ENCODE measurements at places on chromosomes 3 and 15. TPM values are rescaled to one million over a fixed set of nuclear protein-coding genes. Genes with fewer than 3 reads are reported as not detected.

- H3K27me3 ChIP-seq, result peaks cover 12% of the 10 kb centered on the region
- no peaks in the 10 kb centered on the region for H3K36me3 ChIP-seq
- DNase-seq, result no peak
- no peak overlapping the region for H3K4me3 ChIP-seq
- H3K27ac ChIP-seq, result no peak overlapping the region
Measured at GRCh38 chr3:81782585-81782984, 21.1 kb upstream of the GBE1 start.

HRG gene
- total RNA-seq, result not detected

- H3K27ac ChIP-seq, result no peak overlapping the region
- no peaks in the 10 kb centered on the region for H3K4me1 ChIP-seq
- peaks cover 4% of the 10 kb centered on the region for H3K27me3 ChIP-seq
- no peak for DNase-seq
- H3K4me3 ChIP-seq, result no peak overlapping the region
- H3K36me3 ChIP-seq, result no peaks in the 10 kb centered on the region
Measured at GRCh38 chr3:135806317-135806716, 159.2 kb upstream of the PPP2R3A start.

DNA sequence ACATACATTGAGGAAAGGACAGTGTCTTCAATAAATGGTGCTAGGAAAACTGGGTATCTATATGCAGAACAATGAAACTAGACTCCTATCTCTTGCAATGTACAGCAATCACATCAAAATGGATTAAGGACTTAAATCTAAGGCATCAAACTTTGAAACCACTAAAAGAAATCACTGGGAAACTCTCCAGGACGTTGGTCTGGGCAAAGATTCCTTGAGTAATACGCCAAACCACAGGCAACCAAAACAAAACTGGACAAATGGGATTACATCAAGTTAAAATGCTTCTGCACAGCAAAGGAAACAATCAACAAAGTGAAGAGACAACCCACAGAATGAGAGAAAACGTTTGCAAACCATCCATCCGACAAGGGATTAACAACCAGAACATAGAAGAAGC lies 14.5 kb downstream of the LAMP3 start:
- no peaks in the 10 kb centered on the region for H3K4me1 ChIP-seq
- no peaks in the 10 kb centered on the region for H3K27me3 ChIP-seq
- peaks cover 7% of the 10 kb centered on the region for H3K36me3 ChIP-seq
- H3K4me3 ChIP-seq, result no peak overlapping the region
- no peak overlapping the region for H3K27ac ChIP-seq

- DNase-seq, result no peak
- peak overlapping the region; percentile 39 for H3K27ac ChIP-seq
- peaks cover 5% of the 10 kb centered on the region for H3K27me3 ChIP-seq
- no peaks in the 10 kb centered on the region for H3K36me3 ChIP-seq
- peaks cover 11% of the 10 kb centered on the region for H3K4me1 ChIP-seq
- H3K4me3 ChIP-seq, result no peak overlapping the region
Measured at GRCh38 chr3:38960953-38961622, 90.7 kb downstream of the SCN11A start.

- DNase-seq, result no peak
- no peak overlapping the region for H3K4me3 ChIP-seq
Measured at GRCh38 chr3:152706991-152707713, 127.8 kb upstream of the P2RY1 start.

DNA sequence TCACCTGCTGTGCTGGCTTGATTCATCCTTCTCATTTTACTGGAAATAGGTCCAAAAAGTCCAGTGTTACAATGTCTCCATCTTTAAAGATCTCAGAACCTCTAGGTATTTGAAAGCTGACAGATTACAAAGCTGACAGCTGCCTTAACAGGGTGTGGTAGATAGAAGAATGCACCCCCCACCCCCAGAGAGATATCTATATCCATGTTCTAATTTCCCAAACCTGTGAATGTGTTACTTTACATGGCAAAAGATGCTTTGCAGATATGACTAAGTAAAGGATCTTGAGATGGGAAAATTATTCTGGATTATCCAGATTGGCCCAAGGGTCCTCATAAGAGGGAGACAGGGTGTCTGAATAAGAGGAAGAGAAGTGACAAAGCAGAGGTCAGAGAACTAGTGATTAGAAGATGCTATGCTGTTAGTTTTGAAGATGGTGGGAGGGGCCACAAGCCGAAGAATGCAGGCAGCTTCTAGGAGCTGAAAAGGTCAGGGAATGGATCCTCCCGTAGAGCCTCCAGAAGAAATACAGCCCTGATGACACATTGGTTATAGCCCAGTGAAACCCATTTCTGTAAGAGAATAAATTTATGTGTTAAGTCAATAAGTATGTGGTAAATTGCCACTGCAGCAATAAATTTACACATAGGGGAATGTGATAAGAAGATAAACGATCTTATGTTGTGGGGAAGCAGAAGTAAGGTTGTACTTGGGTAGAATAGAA lies 21.5 kb upstream of the FSTL1 start:
- H3K27ac ChIP-seq, result no peak overlapping the region
- H3K36me3 ChIP-seq, result peaks cover 5% of the 10 kb centered on the region
- no peak overlapping the region for H3K4me3 ChIP-seq
- peaks cover 65% of the 10 kb centered on the region for H3K27me3 ChIP-seq
- no peak for DNase-seq

TJP1 gene
- 0.16 TPM for total RNA-seq

DNA sequence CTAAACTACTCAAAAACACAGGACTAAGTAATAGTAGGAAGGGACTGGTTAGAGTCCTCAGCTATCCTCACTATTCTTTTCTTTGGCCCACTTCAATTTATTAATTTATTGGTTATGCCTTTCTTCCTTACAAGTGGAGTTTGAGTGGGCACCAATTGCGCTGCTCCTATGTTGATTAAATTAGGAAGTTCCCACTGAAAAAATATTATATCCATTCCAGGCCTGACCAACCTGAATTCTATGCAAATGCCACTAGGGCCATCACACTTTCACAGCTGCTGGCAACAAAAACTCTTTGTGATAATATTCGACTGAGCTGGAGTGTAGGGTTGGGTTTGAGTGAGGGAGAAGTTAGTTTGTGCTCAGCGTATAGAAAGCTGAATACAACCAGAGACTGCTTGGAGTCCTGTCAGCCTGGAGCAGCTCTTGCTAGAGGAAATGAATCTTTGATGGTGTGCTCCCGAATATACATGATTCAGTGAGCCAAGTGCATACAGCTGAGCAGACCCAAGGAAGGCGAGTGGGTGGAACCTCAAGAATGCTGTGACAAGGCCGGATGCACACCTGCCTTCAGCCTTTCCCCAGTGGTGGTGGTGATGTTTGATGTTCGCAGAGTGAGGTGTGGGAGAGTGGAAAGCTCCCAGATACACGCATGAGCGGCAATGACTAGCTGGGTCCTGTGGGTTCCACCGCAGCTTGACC lies 1.5 kb downstream of the ARHGEF3 start:
- H3K4me3 ChIP-seq, result peak overlapping the region; percentile 100
- peak overlapping the region; percentile 98 for H3K27ac ChIP-seq
- H3K4me1 ChIP-seq, result peaks cover 44% of the 10 kb centered on the region
- H3K36me3 ChIP-seq, result peaks cover 4% of the 10 kb centered on the region
- no peaks in the 10 kb centered on the region for H3K27me3 ChIP-seq
- DNase-seq, result peak; percentile 22

XCR1 gene
- total RNA-seq, result 0.08 TPM

- H3K4me3 ChIP-seq, result no peak overlapping the region
- peaks cover 2% of the 10 kb centered on the region for H3K36me3 ChIP-seq
- no peak overlapping the region for H3K27ac ChIP-seq
- peaks cover under 1% of the 10 kb centered on the region for H3K27me3 ChIP-seq
- H3K4me1 ChIP-seq, result peaks cover 5% of the 10 kb centered on the region
- no peak for DNase-seq
Measured at GRCh38 chr3:151383111-151383510, 1.4 kb downstream of the P2RY12 start.

DNA sequence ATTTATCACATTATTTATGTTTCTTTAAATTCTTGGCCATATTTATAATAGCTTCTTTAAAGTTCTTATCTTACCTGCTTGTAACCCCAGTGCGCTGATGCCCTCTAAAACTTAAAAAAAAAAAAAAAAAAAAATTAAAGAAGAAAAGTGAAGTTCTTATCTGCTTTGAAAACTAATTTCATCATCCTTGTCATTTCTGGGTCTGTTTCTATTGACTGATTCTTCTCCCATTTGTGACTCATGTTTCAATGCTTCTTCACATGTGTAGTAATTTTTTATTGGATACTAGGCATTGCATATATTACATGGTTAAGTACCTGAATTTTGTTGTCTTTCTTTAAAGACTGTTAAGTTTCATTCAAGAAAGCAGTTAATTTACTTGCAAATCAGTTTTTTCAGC lies 3.4 kb upstream of the SEC22A start:
- H3K36me3 ChIP-seq, result no peaks in the 10 kb centered on the region
- DNase-seq, result no peak
- peaks cover 7% of the 10 kb centered on the region for H3K4me1 ChIP-seq
- no peak overlapping the region for H3K27ac ChIP-seq

HIGD2B gene
- total RNA-seq, result not detected

- DNase-seq, result no peak
- H3K27me3 ChIP-seq, result no peaks in the 10 kb centered on the region
- no peak overlapping the region for H3K27ac ChIP-seq
- H3K4me3 ChIP-seq, result no peak overlapping the region
- peaks cover 21% of the 10 kb centered on the region for H3K4me1 ChIP-seq
Measured at GRCh38 chr3:37320276-37320675, 145.9 kb upstream of the LRRFIP2 start.

GRCh38 chr3:11385891-11386290 lies 113.7 kb downstream of the ATG7 start:
- H3K36me3 ChIP-seq, result peaks cover 5% of the 10 kb centered on the region
- H3K4me1 ChIP-seq, result peaks cover 6% of the 10 kb centered on the region
- no peak overlapping the region for H3K4me3 ChIP-seq
- no peaks in the 10 kb centered on the region for H3K27me3 ChIP-seq

GRCh38 chr3:5758699-5759098 lies 571.2 kb downstream of the EDEM1 start:
- H3K4me3 ChIP-seq, result no peak overlapping the region
- H3K27me3 ChIP-seq, result no peaks in the 10 kb centered on the region
- H3K4me1 ChIP-seq, result no peaks in the 10 kb centered on the region
- no peaks in the 10 kb centered on the region for H3K36me3 ChIP-seq

GOLGA8N gene
- 6.3 TPM for total RNA-seq

ATP8B4 gene
- 1.1 TPM for total RNA-seq

DNA sequence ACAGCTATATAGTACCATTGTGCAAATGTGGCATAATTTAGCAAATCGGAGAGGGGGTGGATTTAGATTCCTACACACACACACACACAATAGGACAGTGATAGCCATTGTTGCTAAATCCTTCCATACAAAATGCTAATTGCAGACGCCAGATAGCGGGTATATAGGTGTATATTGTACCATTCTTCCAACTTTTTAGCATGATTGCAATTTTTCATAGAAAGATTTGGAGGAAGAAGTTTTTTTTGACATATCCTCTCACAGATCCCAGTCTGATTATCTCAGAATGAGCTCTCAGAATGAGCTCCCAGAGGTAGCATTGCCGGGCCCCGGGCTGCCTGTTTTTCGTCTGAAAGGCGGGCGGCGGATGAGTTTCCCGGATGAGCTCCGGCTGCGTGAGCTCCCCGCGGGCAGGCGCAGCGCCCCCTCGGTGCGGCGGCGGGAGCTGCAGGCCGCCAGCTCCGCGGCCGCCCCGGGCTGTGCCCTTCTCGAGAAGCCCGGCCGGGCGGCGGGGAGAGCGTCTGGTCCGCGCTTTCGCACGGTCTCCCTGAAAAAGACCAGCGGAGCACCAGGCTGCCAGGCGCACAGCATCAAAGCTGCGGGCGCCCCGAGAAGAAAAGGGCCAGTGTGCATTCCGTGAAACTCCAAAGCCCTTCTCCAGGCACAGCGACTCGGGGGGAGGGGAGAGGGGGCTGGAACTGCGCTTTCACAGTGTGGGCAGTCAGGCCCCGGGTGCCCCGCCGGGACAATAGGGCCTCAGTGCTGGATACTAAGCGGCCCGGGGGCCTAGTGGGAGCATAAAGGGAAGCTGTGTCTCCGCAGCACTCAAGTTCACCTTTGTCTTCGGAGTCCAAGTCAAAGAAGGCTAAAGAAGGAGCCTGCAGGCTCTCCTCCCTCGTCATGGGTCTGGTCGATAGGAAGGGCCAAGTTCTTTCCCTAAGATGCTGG lies 12.0 kb upstream of the SHC4 start:
- peak overlapping the region; percentile 45 for H3K4me3 ChIP-seq
- H3K27ac ChIP-seq, result no peak overlapping the region
- peaks cover 2% of the 10 kb centered on the region for H3K4me1 ChIP-seq
- H3K27me3 ChIP-seq, result peaks cover 31% of the 10 kb centered on the region
- no peaks in the 10 kb centered on the region for H3K36me3 ChIP-seq

- no peaks in the 10 kb centered on the region for H3K4me1 ChIP-seq
- H3K27me3 ChIP-seq, result no peaks in the 10 kb centered on the region
- DNase-seq, result no peak
- H3K4me3 ChIP-seq, result no peak overlapping the region
Measured at GRCh38 chr3:126556637-126557414, 1.9 kb downstream of the C3orf22 start.

- no peaks in the 10 kb centered on the region for H3K36me3 ChIP-seq
- H3K27me3 ChIP-seq, result no peaks in the 10 kb centered on the region
- DNase-seq, result no peak
- H3K4me3 ChIP-seq, result no peak overlapping the region
Measured at GRCh38 chr3:125147491-125147820, 65.1 kb downstream of the SLC12A8 start.

- no peak overlapping the region for H3K4me3 ChIP-seq
- peaks cover 3% of the 10 kb centered on the region for H3K36me3 ChIP-seq
- no peak for DNase-seq
- no peak overlapping the region for H3K27ac ChIP-seq
Measured at GRCh38 chr3:155076888-155077287, 3.2 kb upstream of the MME start.

- no peak overlapping the region for H3K27ac ChIP-seq
- H3K4me1 ChIP-seq, result peaks cover 7% of the 10 kb centered on the region
- no peak for DNase-seq
- H3K27me3 ChIP-seq, result no peaks in the 10 kb centered on the region
Measured at GRCh38 chr3:18354701-18355100, 70.4 kb downstream of the SATB1 start.

GRCh38 chr3:180184816-180185215 lies 148.1 kb upstream of the PEX5L start:
- H3K27me3 ChIP-seq, result no peaks in the 10 kb centered on the region
- DNase-seq, result no peak
- no peak overlapping the region for H3K27ac ChIP-seq

DNA sequence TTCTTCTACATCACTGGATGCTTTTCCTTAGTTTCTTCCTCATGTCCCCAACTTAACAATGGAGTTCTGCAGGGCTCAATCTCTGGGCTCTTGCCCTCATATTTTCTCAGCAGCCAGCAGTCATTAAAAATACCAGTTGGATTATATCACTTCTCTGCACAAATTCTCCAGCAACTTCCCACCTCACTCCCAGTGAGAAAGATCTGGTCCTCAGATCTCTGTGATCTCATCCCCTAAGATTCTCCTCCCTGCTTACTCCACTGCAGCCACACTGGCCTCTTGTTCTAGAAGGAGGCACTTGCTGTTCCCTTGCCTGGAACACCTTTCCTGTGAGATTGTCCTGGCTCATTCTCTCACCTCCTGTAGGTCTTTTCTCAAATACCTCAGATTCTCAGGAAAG lies 6.1 kb downstream of the ERICH6 start:
- no peak overlapping the region for H3K4me3 ChIP-seq
- H3K27me3 ChIP-seq, result no peaks in the 10 kb centered on the region
- no peak overlapping the region for H3K27ac ChIP-seq
- peaks cover 5% of the 10 kb centered on the region for H3K4me1 ChIP-seq

All from T-helper 17 cell (primary cell).